Muscle of leg (tissue), 16 donors: ENCODE measurements at places on chromosomes 12 and 14. TPM values are rescaled to one million over a fixed set of nuclear protein-coding genes. Genes with fewer than 3 reads are reported as not detected.

DNA sequence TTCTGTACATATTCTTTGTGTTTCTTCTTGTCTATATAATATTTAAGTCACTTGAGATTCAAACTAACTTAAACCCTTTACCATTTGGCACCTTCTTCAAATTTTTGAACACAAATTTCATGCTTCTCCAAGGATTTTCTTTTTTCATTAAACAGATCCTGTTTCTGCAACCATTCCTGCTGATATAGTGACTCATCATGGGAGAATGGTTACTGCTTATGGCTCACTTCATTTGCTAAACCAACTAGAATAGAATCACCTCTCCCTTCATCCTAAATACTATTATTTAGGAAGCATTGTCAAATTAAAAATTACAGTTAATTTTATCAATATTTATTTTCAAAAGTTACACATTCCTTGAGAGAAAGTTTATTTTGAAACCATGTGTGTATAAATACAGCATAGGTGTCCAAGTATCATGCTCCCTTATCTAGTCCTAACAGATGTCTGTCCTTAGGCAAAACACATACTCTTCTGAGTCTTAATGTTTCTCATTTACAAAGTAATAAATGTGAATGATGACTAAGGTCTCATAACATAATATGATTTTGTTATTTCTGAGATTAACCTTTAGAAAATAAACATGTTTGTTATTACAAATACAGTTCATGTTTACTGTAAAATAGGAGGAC is 40.7 kb downstream of the PLCZ1 start:
- no peaks in the 10 kb centered on the region for H3K36me3 ChIP-seq
- H3K4me1 ChIP-seq, result no peaks in the 10 kb centered on the region
- no peak overlapping the region for H3K27ac ChIP-seq
- no peak for DNase-seq
- H3K4me3 ChIP-seq, result no peak overlapping the region
- H3K27me3 ChIP-seq, result no peaks in the 10 kb centered on the region

GRCh38 chr12:30438601-30439041 is 257.0 kb downstream of the IPO8 start:
- peaks cover 3% of the 10 kb centered on the region for H3K4me1 ChIP-seq
- H3K27me3 ChIP-seq, result no peaks in the 10 kb centered on the region
- H3K36me3 ChIP-seq, result no peaks in the 10 kb centered on the region
- H3K27ac ChIP-seq, result no peak overlapping the region

DNA sequence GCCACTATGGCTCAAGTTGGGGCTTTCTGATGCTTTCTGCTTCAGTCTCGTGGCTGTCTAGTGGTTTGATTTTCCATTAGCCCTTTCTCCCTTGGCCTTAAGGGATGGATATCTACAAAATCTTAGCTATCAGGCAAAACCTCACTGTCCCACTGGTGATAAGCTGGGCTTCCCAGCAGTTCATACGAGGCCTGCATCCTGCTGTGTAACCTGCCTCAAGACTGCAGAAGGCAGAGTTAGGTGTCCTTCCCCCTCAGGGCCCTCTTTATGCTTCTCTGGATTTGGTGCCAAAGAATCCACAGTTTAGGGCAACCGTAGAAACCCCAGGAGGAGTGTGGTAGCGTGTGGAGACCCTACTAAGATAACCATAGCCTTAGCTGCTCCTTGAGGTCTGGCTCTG is 38.9 kb downstream of the ETV6 start:
- DNase-seq, result no peak
- H3K36me3 ChIP-seq, result no peaks in the 10 kb centered on the region
- H3K4me3 ChIP-seq, result no peak overlapping the region
- H3K27ac ChIP-seq, result no peak overlapping the region
- H3K27me3 ChIP-seq, result no peaks in the 10 kb centered on the region

DNA sequence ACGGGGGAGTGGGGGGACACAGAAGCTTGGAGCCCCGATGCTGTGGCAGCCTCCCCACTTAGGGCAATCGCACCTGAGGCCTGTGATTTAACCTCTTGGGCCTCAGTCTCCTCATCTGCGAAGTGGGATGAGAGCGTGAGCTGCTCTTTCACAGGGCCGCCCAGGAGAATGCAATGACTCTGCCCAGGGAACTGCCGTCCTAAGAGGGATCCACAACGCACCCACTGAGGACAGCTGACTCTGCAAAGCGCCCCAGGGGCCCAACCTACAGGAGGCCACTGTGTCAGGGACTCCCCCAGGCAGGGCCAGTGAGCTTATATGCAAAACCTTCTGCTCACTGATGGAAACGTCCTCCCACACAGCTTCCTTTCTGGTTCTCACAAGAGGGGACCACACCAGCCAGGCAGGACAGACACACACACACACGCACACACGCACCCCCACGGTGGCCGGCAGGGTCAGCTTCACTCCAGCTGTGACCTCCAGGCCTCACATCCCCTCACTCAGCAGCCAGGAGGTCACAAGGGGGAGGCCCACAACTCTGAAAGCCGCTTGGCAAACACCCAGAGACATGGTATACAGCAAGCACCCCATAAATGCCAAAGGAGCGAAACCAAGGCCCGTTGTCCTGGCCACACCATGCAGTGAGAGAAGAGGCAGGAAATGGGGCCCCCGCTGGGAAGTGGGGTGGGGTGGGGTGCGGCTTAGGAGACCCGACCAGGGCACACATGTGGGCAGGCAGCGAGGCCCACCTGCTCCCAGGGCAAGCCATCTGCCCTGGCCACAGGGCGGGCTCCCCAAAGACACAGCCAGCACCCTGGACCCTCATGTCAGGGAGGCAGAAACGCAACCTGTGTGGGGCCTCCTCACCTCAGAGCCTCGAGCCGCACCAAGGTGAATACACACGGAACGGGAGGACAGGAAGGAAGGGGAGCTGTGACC is 73.3 kb downstream of the NCOR2 start:
- DNase-seq, result no peak
- no peak overlapping the region for H3K4me3 ChIP-seq
- H3K27me3 ChIP-seq, result no peaks in the 10 kb centered on the region
- H3K36me3 ChIP-seq, result peaks cover 65% of the 10 kb centered on the region
- H3K4me1 ChIP-seq, result peaks cover 78% of the 10 kb centered on the region

Gene SDSL
- 1.4 TPM for polyA plus RNA-seq

GRCh38 chr12:115422845-115423545 is 739.0 kb upstream of the TBX3 start:
- H3K27me3 ChIP-seq, result no peaks in the 10 kb centered on the region
- no peak for DNase-seq
- no peak overlapping the region for H3K4me3 ChIP-seq
- no peaks in the 10 kb centered on the region for H3K36me3 ChIP-seq
